ENCODE measurements at places on chromosomes 13 and 19.
A peak's percentile ranks its signal among the peaks of the same experiment; 100 is the strongest.

- no peak for DNase-seq
Observed at GRCh38 chr13:30382836-30383525, 39.3 kb upstream of the UBE2L5 start.

GRCh38 chr19:39480337-39481228, at the start of gene TIMM50:
TIMM50 (plus strand) TSS chr19:39480838; CDS start chr19:39480854, 16 bp downstream.
- peak; percentile 97 for DNase-seq

DNA sequence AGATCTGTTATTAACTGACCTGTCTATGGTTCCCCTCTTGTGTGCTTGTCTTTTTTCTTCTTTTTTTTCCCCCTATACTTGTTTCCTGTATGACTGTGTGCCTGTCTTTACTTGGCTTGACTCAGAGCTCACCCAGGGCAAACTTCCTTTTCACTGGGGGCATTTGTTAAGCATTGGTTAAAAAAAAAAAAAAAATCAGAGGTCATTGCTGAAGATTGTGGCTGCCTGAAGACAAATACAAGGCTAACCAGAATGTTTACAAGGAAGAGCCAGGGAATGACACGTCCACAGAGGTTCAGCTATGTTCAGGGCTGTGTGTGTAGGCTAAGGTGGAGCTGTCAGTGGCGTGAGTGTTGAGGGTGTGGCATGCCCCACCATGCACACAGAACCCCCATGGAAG, 47.1 kb downstream of the LNX2 start:
- no peak for DNase-seq

- DNase-seq: no peak
Observed at GRCh38 chr19:33508941-33509614, 12.5 kb downstream of the PEPD start.

- DNase-seq: no peak
Observed at GRCh38 chr19:17834350-17835181, 13.2 kb downstream of the JAK3 start.

- DNase-seq: no peak
Observed at GRCh38 chr19:28330831-28331230, 882.1 kb downstream of the UQCRFS1 start.

- DNase-seq: no peak
Observed at GRCh38 chr13:90485436-90485835, 862.1 kb upstream of the MIR17HG start.

DNA sequence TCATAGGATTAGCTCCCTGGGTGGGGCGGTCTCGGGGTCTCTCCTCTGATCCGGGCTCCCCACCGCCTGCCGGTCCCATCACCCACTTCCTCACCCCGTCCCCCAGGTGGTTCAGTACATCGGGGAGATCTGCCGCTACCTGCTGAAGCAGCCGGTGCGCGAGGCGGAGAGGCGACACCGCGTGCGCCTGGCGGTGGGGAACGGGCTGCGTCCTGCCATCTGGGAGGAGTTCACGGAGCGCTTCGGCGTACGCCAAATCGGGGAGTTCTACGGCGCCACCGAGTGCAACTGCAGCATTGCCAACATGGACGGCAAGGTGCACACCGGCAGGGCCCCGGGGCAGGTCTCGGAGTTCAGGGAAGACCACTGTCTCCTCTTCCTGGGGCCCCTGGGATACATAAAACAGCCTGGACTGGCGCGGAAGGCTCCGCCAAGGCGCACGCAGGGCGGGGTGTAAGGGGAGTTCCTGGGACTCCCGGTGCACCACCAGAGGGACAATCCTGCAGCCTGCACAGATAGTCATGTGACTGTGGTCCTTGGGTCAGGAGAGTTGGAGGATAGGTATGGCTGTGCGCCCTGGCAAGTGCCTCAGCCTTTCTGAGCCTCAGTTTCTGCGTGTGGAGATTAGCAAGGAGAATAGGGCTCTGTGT, 14.2 kb upstream of the PGLS start:
- DNase-seq: no peak

DNA sequence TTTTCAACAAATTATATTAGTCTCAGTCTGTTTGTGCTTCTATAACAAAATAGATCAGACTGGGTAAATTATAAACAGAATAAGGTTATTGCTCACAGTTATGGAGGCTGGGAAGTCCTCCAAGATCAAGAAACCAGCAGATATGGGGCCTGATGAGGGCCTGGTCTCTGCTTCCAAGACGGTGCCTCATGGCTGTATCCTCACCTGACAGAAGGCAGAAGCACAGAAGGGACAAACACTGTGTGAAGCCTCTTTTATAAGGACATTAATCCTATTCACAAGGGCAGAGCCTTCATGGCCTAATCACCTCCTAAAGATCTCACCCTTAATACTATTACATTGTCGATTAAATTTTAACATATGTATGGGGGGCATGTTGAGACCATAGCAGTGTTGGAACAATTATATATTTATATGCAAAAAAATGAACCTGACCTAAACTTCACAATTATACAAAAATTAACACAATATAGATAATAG, 12.7 kb downstream of the F10 start:
- no peak for DNase-seq

DNA sequence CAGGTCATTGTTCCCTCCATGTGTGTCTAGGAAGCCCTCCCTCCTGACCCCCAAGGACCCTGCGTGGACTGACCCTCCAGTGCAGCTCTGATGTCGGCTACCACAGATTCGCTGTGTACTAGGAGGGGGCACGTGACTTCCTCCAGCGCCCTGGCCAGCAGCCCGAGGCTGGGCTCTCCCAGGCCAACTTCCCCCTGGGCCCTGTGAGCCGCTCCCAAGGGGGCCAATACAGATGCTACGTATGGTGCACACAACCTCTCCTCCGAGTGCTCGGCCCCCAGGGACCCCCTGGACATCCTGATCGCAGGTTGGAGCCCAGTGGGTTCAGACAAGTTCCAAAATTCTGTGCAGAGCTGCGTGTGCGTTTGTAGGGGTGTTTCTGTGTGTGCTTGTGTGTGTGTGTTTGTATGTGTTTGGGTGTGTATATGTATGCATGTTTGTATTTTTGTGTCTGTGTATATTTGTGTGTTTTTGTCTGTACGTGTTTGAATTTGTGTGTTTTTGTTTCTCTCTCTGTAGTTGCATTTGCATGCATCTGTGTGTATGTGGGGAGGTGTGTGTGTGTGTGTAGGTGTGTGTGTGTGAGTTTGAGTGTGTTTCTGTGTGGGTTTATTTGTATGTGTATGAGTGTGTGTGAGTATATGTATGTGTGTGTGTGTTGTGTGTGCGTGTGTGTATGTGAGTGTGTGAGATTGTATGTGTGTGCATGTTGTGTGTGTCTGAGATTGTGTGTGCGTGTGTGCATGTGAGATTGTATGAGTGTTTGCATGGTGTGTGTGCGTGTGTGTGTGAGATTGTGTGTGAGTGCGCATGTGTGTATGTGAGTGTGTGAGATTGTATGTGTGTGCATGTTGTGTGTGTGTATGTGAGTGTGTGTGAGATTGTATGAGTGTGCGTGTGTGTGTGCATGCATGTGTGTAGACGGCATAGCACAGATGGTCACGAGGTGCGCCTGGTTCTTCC, 21.4 kb upstream of the LILRA2 start:
- DNase-seq: no peak

DNA sequence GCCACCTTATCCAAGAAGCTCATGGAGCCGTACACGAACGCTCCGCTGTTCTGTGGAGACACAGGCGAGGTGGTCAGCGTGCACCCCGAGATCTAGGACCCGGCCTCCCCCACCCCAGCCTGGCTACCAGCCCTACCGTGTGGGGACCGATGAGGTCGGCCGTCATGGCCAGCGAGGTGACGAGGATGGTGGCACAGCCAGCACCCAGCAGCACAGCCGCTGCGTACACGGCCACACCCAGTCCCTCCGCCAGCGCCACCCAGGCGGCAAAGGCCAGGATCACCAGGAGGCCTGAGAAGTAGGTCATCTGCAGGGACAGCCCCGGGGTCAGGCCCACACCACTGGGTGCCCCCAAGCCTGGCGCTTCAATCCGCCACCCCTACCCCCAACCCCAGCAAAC, 7.1 kb downstream of the TEKTIP1 start:
- DNase-seq: no peak

GRCh38 chr13:35143123-35143522, 201.1 kb downstream of the NBEA start:
- no peak for DNase-seq

DNA sequence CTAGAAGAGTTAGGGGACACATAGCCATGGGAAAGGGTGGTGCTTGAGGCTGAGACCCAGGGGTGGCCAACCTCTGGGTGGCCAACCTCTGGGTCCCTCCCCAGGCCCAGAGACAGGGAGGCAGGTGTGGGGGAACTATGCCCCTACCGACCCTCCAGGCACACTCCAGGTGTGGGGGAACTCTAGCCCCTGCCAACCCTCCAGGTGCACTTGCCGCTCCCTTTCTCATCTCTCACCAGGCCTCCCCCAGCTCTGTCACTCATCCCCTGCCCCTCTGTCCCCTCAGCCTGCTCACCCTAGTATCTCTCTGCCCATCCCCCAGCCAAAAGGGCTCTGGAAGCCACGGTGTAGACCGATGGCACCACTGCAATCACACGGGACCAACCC, 10.6 kb upstream of the VSTM2B start:
- no peak for DNase-seq

DNA sequence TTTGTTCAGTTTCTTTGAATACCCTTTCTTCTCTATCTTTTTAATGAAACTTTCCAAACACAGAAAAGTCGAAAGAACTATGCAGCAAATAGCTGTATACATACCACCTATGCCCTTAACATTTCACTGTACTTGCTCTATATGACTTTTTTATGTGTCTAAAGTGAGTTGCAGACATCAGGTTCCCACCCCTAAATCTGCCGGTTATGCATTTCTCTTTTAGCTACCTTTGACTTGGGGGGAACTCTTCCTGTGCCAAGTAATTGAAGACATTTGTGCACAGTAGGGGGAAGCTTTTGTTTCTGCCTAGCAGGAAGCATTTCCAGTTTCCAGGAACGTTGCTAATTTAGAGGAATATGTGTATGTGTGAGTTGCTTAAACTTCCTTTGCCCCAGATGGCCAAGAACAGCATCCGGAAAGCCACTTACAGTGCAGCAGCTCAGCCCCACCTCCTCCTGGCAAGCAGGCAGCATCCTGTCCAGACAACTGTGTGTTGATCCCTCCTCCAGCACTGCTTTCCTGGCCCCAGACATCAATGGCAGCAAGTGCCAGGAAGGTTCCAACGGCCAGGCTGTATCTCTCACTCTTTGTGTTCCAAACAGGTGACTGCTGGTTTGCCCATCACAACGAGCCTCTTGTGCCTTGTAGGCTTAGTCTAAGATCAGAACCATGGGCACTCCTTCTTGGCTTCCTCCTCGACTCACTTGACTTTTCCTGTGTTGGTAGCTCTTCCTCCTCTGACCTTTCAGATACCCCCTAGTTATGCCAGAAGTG, 14.7 kb upstream of the GRAMD1A start:
- no peak for DNase-seq

DNA sequence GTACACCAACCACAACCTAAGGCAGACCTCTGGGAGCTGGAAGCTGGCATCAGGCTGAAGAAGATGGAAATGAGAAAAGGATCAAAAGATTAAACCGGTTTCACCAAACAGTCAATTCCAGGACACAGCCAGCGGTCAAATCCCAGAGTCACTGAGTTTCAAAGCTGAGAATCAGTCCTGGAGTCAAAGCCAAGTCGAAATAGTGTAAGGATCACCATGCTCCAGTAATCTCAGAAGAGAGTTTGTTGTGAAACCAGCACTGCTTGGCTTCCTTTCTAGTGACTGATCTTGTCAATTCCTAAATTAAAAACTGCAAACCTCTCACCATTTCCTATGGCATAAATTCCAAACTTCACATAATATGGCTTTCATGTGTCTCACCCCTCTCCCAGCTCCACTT, 198.8 kb downstream of the GPC6 start:
- no peak for DNase-seq

DNA sequence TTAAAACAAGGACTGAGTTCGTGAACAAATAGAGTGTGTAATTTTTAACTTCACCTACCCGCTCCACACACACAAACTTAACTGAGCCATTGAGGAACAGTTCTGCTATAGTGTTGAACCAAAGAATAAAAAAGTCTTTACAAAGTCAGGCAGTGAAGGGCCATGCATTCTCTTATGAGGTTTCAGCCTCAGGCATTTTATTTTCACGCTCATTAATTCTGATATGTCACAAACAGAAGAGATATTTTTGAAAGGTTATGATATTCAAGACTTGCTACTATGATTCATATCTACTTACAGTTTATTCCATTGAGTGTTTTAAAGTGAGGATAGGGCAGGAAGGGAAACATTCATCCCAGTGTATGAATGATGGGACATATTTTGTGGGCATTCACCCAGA, 282.2 kb downstream of the SLITRK5 start:
- DNase-seq: no peak

GRCh38 chr19:34225659-34226015, 28.7 kb upstream of the GARRE1 start:
- no peak for DNase-seq

GRCh38 chr19:35901854-35902661, at the start of gene HCST:
HCST (plus strand) TSS chr19:35902529; CDS start chr19:35902594, 65 bp downstream.
- no peak for DNase-seq

DNA sequence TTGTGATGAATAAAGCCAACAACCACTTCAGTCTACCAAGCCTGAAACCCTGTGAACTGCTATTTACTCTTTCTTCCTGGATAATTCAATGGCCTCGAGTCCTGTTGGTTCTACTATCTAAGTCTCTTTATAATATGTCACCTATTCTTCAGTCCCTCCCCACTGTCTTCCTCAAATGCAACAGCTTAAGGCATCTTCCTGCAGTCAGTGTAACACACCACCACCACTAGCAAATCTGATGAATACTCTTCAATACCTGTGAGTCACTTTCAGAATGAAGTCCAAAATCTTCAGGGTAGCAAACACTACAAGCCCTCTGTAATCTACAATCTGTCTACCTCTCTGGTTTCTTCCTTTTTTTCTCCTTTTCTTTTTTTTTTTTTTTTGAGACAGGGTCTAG, 32.9 kb downstream of the ZDHHC20 start:
- no peak for DNase-seq

DNA sequence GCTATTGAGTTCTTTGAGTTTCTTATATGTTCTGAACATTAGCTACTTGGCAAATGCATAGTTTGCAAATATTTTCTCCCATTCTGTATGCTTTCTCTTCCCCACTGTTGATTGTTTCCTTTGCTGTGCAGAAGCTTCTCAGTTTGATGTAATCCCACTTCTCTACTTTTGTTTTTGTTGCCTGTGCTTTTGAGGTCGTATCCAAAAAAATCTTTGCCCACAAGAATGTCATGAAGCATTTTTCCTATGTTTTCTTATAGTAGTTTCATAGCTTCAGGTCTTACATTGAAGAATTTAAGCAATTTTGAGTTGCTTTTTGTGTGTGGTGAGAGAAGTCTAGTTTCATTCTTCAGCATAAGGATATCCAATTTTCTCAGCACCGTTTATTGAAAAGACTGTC, 536.7 kb upstream of the ARGLU1 start:
- DNase-seq: no peak

DNA sequence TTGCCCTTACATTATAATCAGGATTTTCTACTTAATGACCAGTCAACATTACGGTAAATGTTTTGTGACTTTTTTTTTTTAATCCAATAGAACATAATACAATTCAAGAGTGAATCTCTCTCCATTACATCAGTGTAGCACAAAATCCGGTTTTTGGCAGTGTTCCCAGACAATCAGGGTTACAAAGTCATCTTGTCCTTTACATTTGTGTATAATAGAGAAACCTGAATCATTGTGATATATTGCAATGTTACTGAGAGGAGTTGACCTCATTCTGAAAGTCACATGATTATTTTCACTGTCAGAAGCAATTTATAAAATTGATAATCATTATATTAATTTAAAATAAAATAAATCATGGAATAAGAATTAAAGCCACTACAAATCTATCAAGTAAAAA, 1346.0 kb upstream of the SPRY2 start:
- no peak for DNase-seq

- no peak for DNase-seq
Observed at GRCh38 chr13:25963674-25964073, 88.1 kb downstream of the SHISA2 start.

GRCh38 chr19:55275851-55276719, 3.8 kb downstream of the HSPBP1 start:
- no peak for DNase-seq
